Stimulated activated CD8-positive, alpha-beta memory T cell treated with anti-CD3 and anti-CD28 coated beads, Interleukin-4, amount 100 ng/mL, for 4 hours (primary cell): ENCODE measurements at places on chromosomes 2 and 18.

GRCh38 chr18:47150824-47151366, 595 bp upstream of the HDHD2 start:
- no peak for DNase-seq

GRCh38 chr2:84846041-84846663, 34.7 kb downstream of the TRABD2A start:
- no peak for DNase-seq

DNA sequence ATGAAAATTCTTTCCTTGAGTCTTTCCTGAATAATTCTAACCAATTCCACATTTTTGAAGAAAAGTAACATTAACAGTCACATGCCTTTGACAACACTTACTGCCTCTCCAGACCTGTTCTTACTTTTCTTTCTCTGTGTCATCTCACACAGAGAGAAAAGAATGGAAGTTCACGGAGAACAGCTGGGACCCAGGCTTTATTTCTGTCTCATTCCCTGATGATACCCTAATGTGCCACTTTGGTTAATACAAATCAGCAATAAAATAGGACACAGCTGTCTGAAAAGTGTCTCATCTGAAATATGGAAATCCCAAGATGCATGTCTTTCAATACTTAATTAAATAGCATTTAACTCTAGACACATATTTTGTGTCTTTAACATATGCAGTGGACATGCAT, 42.1 kb upstream of the RAB27B start:
- no peak for DNase-seq

- no peak for DNase-seq
Observed at GRCh38 chr2:925309-925708, 25.3 kb upstream of the SNTG2 start.

GRCh38 chr18:31821545-31822171, 61.0 kb upstream of the SLC25A52 start:
- no peak for DNase-seq

- DNase-seq = no peak
Observed at GRCh38 chr18:76771192-76771799, 51.1 kb upstream of the ZNF236 start.

DNA sequence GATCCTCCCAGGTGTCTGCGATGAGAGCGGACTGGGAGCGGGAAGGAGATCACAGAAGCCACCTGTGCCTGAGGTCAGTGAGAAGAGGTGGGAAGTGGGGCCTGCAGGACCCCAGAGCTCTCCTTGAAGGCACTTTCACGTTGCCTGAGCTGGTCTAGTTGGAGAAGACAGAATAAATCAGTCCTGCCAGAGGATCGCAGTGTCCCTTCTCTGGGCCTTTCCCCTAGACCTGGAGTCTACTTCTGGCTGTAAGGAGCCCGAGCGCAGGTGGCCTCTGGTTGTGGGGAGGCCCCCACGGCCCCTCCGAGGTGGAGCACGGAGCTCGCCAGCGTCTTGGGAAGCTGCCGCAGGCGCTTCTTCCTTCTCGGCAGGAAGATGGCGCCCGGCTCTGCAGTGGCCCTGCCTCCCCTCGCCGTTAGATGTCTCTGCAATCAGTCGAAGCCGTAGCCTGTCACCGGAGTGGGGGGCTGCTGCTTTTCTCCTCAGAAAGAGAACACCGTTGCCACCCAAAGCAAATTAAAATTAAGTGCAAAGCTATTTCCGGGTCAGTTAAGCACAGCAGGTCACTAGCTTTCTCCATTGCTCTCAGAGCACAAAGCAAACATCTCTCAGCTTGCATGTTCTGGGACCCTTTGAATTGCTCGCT, 212.0 kb upstream of the MYT1L start:
- DNase-seq = no peak

DNA sequence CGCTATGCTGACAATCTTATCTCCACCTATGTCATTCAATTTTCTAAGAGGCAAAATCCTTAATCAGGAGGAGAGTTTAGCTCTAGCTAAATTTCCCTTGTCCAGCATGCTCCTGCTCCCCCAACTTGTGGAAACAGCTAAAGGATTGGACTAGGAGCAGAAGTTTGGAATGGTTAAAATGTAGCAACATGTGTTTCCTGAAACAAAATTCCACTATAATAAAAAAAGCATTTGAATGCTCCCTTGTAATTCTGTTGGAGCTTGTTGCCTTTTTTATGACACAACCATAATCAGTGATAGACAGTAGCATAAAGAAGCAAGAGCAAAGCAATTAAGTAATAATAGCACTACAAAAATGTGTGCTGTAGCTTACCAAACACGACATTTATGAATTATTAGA, 6.9 kb downstream of the ACTR3 start:
- DNase-seq = no peak

DNA sequence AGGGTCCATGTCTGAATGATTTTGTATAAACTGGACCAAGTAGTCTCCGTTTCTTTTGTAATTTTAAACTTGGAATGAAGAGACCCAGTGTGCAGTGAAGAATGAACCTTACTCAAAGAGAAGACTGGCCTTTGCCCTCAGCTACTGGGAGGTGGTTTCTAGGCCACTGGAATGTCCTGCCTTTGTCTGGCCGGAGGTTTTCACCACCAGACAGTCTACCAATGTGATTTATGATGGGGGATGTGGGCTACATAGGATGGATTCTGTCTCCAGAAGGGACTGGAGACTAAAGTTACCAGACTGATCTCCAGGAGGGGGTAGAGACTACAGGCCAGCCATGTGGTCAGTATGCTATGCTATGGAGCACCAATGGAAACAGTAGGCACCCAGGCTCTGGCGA, 42.8 kb upstream of the RAB31 start:
- no peak for DNase-seq

- DNase-seq = no peak
Observed at GRCh38 chr2:102703305-102703704, 58.5 kb upstream of the TMEM182 start.

- DNase-seq = no peak
Observed at GRCh38 chr2:28484835-28485234, 11.0 kb upstream of the PLB1 start.

DNA sequence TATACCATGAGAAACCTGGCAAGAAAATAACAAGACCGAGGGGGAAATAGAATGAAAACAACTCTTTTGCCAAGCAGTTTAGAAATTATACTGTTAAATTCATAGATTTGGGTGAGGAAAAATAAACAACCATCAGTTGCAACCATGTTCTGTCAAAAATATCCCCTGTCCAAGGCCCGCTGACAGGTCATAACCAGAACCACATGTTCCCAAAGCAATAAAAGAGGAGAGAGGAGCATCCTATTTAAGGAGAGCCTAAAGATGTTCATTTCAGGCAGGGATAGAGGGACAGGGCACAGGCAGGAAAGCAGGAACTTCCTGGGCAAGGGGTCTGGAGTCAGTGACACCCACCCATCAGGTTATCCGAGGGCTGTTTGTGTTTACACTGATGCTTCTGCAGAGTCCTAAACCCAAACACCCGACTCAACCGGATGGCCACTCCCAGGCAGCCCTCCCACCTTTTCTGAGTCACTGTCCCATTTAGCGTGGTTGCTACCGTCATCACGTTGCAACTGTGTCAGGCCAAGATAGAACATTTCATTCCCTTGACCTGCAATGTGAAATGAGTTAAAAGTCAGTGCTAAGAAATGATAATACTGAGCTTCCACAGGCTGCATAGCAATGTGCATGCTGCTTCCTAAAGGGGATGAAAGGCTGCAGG, 468.3 kb upstream of the RAB12 start:
- no peak for DNase-seq

- no peak for DNase-seq
Observed at GRCh38 chr2:46187112-46187618, 110.0 kb upstream of the EPAS1 start.

GRCh38 chr2:218745160-218745558, 34.5 kb downstream of the TTLL4 start:
- DNase-seq = no peak

- no peak for DNase-seq
Observed at GRCh38 chr2:53633441-53633840, 134.2 kb upstream of the CHAC2 start.

- DNase-seq = no peak
Observed at GRCh38 chr18:13112982-13113381, 105.6 kb upstream of the LDLRAD4 start.

- DNase-seq = no peak
Observed at GRCh38 chr2:38533180-38533579, 69.5 kb downstream of the HNRNPLL start.

- DNase-seq = no peak
Observed at GRCh38 chr2:128410035-128410757, 91.5 kb upstream of the HS6ST1 start.

- DNase-seq = no peak
Observed at GRCh38 chr2:12762976-12763375, 46.2 kb downstream of the TRIB2 start.

DNA sequence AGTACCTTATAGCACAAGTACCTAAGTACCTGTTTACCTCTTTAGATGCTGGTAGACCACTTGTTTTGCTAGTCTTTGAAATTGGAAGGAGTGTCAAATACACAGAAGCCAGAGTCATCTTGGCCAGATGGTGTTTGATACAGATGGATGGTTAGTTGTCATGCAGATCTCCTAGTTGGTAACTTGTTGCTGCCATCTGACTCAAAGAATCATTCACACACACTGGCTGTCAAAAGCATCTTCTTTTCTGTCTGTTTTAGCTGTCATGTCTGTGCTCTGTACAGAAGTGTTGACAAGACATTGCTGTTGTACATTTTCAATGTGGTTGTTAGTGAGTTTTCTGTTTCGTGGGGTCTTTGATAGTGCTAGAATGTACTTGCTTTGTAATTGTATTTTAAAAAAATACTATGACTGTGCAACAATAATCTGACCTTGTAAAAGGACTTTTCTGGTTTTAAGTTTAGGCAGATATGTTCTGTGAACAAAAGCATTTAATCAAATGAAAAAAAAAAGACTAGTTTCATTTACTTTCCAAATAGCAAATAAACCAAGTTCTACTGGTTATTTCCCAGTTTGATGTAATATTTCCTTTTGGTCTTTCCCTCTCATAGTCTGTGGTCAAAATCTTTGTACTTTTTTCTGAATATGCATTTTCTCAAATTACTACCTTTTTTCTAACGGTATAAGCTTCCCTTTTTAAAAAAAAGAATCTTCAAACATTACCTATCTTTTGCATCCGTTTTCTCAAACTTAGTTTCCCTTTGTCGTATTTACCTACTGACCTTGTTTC, 39.9 kb downstream of the TANK start:
- DNase-seq = no peak

- DNase-seq = no peak
Observed at GRCh38 chr2:16440898-16441297, 224.7 kb downstream of the CYRIA start.

DNA sequence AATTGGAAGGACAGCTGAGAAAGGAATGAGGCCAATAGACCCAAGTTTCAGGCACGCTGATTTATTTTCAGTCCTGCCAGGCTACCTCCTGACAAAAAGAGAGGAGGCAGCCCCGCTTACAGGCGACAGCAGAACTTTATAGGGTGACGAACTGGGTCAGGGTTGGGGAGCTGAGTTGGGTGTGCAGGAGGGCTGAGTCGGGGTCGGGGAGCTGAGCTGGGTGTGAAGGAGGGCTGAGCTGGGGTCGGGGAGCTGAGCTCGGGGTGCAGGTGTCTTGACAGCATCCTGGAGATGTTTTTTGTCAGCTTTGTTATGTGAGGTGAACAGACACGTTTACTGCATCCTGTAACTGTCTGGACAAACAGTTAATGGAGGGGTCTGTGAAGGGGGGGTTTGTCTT, 342.2 kb downstream of the ADCYAP1 start:
- no peak for DNase-seq

GRCh38 chr2:65367524-65367923, 64.9 kb downstream of the SPRED2 start:
- no peak for DNase-seq

DNA sequence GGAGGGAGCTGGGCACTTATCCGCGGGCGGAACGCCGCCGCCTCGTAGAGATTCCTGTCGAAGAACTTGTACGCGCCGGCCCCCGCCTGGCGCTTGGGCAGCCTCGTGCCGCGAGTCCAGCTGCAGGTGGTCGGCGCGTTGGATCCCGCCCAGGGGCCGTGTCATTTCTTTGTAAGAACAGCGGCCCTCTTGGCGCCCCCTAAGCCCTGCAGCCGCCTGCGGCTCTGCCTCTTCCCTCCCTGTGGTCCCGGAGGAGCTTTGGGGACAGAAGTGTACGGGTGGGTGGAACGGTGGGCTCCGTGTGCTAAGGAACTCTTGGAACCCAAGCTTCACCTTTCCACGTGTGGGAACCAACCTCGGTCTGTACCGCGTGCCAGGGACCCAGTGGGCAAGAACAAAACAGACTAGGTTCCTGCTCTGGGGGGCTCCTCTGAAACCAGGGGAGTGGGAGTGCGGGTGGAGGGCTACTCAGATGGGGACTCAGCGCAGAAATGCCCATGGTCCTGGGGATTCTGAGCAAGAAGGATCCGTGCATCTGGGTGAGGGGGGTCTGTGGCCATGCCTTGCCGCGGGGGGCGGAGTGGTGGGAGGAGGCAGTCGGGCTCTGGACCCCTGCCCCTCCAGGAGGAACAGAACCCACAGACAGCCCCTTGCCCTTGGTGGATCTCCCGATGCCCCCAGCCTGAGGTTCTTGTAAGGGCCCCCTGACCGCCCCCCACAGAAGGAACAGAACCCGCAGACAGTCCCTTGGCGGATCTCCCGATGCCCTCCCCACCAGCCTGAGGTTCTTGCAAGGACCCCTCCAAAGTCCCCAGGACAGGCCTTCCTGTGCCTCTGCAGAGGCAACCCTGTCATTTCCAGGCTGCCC, 1.5 kb downstream of the GPC1 start:
- no peak for DNase-seq

- no peak for DNase-seq
Observed at GRCh38 chr2:228224410-228224809, 42.9 kb upstream of the SPHKAP start.

- DNase-seq = no peak
Observed at GRCh38 chr2:121722479-121722878, 14.2 kb downstream of the NIFK start.

DNA sequence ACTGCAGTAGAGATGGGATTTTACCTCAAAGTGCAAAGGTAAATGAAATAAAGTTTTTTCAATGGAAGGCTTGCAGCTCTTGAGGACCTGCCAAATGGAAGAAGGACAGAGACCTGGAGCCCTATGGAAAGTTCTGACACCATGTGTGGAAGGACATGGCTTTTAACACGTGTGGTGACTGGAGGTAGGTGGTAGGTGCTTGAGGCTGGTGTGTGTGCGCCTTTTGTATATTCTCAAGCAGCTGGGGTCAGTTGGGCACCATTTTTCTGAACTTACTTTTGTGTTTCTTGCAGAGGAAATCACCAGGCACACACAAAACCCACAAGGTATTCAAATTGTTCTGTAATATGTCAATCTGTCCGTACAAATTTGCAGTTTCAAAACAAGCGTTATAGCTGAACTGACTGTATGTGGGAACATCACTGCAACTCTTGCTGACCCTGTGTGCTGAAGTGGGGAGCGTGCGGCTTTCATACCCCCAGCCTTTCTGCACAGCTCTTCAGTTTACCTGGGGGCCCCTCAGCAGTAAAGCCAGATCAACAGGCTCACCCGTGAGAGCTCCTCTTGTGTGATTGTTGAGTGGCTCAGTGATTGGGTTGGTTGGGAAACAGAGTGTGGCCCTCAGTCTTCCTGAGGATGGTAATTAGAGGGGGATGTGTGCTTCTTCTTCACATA, 363 bp downstream of the GREB1 start:
- no peak for DNase-seq
